ENCODE measurements at places on chromosomes 7 and 10. TPM values are rescaled to one million over a fixed set of nuclear protein-coding genes. Genes with fewer than 3 reads are reported as not detected.

DNA sequence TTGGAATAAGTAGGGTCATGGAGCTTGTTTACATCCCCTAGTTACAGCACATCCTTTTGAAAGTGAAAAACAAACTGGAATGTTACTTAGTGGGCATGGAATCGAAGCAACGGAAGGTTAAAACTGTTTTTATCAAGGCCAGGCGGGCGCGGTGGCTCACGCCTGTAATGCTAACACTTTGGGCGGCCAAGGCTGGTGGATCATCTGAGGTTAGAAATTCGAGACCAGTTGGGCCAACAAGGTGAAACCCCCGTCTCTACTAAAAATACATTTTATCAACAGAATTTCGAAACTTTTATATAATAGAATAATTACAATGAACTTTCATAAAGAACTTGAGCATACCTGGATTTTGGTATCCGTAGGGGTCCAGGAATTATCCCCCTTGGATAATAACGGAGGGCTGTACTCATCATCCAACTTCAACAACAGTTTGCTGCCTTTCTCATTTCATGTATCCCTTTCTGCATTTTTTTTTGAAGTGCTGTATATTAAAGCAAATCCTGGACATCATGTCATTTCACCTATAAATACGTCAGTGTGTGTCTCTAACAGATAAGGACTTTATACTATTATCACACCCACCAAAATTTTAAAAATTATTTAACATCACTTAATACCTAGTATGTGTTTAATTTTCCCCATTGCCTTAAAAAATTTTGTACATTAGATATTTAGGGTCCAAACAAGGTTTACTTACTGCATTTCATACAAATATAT, 1.3 kb upstream of the TMED4 start:
- no peak for DNase-seq

SLC18A3 gene
- not detected for total RNA-seq

PKD1L1 gene
- total RNA-seq = 0.18 TPM

HOXA5 gene
- 22.6 TPM for total RNA-seq

- DNase-seq = no peak
Measured at GRCh38 chr7:11690395-11690794, 141.6 kb downstream of the THSD7A start.

AKR1C4 gene
- not detected for total RNA-seq

EIF5AL1 gene
- 0.54 TPM for total RNA-seq

DNA sequence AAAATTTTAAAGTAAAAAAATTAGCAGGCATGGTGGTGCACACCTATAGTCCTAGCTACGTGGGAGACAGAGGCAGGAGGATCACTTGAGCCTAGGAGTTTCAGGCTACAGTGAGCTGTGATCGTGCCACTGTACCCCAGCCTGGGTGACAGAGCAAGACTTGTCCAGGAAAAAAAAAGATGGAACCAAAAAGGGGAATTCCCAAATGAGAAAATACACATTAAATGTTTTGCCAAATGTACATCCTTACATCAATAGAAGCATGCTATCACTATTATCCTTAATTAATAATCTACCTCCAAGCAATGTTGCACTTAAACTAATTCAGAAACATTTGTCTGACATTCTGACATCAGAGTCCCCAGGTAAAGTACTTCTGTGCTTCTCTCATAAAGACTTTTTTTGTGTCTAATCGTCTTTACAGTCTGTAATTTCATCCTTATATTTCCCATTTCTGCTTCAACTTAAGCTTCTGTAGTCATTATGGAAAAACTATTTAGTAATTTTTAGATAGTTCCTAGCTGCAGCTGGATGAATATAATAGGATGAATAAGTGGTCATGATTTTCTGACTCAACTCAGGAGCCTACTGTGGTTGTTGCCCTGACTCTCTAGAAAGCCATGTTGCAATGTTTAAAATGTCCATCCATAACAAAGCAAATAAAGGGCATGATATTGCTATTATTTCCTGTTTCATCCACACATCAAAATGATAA, 57.7 kb downstream of the MYPN start:
- DNase-seq = no peak

DNA sequence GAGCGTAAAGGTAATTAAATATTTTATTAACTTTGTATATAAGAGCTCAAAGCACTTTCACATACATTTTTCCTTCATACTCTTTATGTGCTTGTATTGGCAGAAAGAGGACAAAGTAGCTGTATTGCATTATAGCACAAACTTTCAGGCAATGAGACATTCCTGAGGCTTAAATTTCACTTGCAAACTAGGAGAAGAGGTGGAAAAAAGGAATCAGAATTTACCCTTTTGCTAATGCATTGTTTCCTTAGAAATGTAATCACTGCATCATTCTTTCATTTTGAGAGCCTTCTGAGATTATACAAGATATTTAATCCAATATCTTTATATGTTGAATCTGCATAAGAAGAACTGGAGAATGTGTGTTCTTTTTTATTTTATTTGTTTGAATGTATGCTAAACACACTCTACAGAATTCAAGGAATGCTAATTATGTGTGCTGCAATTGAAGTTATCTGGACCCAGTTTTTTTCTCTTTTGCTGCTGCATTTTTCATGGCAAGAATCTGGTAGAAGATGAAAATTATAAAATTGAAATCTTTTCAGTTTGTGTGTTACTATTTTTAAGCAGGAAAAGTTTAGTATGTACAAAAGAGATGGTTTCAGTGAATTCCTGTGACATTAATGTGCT, 185.1 kb downstream of the NXPH1 start:
- DNase-seq = no peak

JCAD gene
- 4.5 TPM for total RNA-seq
